ENCODE measurements at places on chromosomes 5 and 9. TPM values are rescaled to one million over a fixed set of nuclear protein-coding genes. Genes with fewer than 3 reads are reported as not detected.

Gene CARTPT
- not detected for total RNA-seq

Gene CCDC180
- under 0.01 TPM for total RNA-seq

Gene RGMB
- total RNA-seq, result 17.9 TPM

Gene TCF7
- under 0.01 TPM for total RNA-seq

Gene SOHLH1
- total RNA-seq, result not detected

Gene C5orf52
- not detected for total RNA-seq

Gene OGN
- total RNA-seq, result 0.49 TPM

Gene PCDHAC2
- total RNA-seq, result under 0.01 TPM

Gene SHROOM1
- 5.2 TPM for total RNA-seq

Gene CDH9
- total RNA-seq, result not detected

Gene DND1
- not detected for total RNA-seq

Gene C9orf50
- total RNA-seq, result not detected

Gene ST6GALNAC4
- 66.1 TPM for total RNA-seq

Gene MARCHF11
- total RNA-seq, result not detected

Gene SH3GL2
- not detected for total RNA-seq

Gene CYLC2
- total RNA-seq, result not detected

Gene DRD1
- not detected for total RNA-seq

All from cardiac atrium fibroblast (primary cell).